Hindlimb muscle (tissue), 1 donor: ENCODE measurements at places on chromosomes 4 and X. TPM values are rescaled to one million over a fixed set of nuclear protein-coding genes. Genes with fewer than 3 reads are reported as not detected.
A peak's percentile ranks its signal among the peaks of the same experiment; 100 is the strongest.

- DNase-seq = no peak
Measured at GRCh38 chr4:153641532-153641931, 42.5 kb upstream of the TLR2 start.

DNA sequence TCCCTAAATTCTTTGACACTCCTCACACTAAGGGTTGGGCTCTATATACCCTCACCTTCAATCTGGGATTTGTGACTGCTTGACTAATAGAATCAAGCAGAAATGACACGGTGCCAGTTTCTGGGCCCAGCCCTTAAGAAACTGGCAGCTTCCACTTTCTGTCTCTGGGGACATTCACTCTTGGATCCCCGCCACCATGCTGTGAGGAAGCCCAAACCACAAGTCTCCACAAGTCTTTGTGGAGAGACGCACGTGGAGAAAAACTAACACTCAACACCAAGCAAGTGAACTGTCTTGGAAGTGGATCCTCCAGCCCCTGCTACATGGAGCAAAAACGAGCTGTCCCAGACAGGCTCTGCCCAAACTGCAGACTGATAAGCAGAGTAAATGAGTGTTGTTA lies 1.1 kb upstream of the EDNRA start:
- DNase-seq = no peak

Gene MAGED4
- 60.3 TPM for polyA plus RNA-seq

GRCh38 chr4:145525291-145525740 lies 43.7 kb downstream of the SMAD1 start:
- DNase-seq = no peak

DNA sequence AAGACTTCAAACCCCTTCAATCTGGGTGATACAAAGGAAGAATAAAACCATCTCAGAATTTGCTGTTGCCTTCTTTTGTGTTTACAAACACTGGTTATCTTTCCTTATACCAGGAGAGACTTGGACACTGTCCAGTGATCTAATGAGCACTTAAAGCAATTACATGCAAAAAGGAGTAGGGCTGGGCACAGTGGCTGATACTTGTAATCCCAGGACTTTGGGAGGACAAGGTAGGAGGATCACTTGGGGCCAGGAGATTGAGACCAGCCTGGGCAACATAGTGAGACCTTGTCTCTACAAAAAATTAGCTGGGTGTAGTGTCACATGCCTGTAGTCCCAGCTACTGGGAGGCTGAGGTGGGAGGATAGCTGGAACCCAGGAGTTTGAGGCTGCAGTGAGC lies 95.7 kb upstream of the DRD5 start:
- DNase-seq = no peak

DNA sequence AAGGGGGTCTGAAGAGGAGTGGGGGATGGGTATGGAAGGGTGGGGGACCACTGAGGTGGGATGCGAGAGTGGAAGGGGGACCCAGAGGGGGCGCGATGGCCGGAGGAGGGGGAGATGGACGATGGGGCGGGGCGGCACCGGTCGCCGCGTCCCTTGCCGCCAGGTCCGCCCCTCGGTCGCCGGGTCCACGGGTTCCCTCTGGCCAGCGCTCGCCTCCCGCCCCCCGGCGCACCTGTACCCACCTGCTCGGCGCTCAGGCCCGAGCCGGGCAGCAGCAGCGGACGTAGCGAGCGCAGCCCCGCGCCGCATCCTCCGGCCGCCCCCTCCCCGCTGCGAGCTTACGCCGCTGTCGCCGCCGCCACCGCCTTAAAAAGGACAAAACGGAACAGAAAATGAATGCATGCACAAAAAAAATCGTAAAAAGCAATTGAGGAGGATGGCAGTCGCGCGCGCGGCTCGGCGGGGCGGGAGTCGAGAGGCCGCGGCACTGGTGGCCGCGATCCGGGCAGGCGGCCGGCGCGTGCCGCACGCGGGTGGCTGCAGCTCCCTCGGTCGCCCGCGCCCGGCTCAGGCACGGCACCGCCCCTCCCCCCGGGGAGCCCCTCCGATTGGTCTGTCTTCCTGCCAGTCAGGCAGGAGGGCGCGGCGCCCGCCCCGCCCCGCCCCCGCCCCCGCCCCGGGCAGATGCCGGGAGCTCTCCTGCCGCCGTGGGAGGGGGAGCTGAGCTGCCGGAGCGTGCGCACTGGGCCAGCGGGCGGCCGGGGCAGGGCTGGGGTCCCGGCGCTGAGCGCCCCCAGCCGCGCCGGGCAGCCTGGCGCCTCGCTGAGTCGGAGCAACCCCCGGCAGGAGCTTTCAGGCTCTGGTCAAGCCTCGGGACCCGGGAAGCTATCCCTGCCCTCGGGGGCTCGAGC lies at the start of gene JAKMIP1:
JAKMIP1 (minus strand) TSS at position 539 of the 911 bp plus-strand sequence. CDS start 87,699 bp downstream, outside the sequence.
- peak; percentile 48 for DNase-seq

Gene ZNF185
- 6.0 TPM for polyA plus RNA-seq

Gene TFDP3
- not detected for polyA plus RNA-seq

GRCh38 chrX:101708163-101708562 lies 48.5 kb upstream of the ARMCX2 start:
- peak; percentile 0 for DNase-seq
